GM12878 (cell line): ENCODE measurements at places on chromosomes 3 and 15. TPM values are rescaled to one million over a fixed set of nuclear protein-coding genes. Genes with fewer than 3 reads are reported as not detected.

GRCh38 chr15:38351466-38351865 is 98.8 kb downstream of the SPRED1 start:
- no peak for DNase-seq

GRCh38 chr15:64447536-64448315 is 12.7 kb upstream of the ZNF609 start:
- no peak for DNase-seq

DNA sequence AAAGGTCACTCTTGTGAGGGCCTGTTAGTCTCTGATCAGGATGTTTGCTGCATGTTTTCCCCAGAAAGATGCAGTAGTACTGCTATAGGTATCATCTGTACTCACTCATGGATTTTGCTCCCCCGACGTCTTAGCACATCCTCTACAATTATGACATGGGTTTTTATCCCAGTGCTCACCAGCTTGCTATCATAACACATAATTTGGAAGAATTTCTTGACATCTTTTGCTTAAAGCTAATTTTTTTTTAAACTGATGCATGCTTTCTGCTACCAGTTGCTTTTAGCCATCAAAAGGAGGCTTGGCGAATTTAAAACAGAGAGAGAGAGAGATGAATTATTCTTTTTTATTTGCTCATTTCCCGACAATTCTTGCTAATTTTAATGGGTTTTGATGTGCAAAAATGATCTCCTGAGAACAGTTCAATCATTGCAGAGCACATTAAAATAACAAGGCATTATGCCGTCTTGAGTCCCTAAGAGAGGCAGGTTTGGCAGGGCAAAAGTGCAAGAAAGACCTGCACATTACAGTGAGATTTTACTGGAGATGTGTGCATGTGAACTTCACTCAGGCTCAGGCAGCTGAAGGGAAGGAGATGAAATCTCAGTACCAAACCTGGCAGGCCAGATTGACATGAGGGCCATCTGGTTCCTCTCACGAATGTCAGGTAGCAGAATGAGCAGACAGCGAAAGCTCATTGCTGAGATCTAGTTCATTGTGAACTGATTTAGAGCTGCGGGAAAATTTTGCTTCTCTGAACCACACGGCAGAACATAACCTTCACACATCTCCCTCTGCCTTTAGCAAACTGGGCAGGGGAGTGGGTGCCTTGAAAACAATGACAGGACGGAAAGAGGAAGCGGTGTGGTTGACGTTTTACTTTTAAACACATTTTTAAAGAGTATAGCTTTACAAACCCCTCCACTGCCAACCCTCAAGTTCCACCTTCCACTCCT is 25.9 kb upstream of the GOLGA8B start:
- peak; percentile 15 for DNase-seq

GRCh38 chr3:183745300-183746098 is 47.9 kb downstream of the YEATS2 start:
- DNase-seq, result no peak

GRCh38 chr3:97612632-97613031 is 151.9 kb upstream of the ARL6 start:
- no peak for DNase-seq

The THPO gene
- polyA plus RNA-seq, result not detected in 2 replicates

The P2RY13 gene
- not detected in 2 replicates for polyA plus RNA-seq

The A4GNT gene
- not detected in 2 replicates for polyA plus RNA-seq

The SLCO2A1 gene
- polyA plus RNA-seq, result not detected in 2 replicates

The GOLGA6L7 gene
- not detected in 2 replicates for polyA plus RNA-seq
